ENCODE measurements at places on chromosomes 12 and 14.

GRCh38 chr14:30349520-30349919, 209.4 kb upstream of the G2E3 start:
- DNase-seq, result no peak

GRCh38 chr12:88471331-88472045, 108.8 kb downstream of the KITLG start:
- no peak for DNase-seq

DNA sequence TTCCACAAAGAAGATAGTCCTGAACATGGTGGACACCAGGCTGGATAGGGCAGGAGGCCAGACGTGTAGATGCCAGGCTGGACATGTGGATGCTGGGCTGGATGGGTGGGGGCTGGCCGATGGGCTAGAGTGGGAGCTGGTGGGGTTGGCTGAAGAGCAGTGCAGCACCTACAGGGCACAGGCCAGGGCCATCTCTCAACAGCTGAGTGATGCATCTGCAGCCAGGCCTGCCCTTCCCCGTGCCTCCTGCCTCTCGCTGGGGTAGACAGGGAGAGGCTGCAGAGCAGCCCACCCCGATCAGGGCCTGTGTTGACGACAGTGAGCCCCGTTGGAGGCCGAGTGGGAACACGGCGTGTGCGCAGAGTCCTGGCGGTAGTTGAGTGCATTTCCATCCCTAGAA, 39.3 kb downstream of the EP400 start:
- DNase-seq, result no peak

- DNase-seq, result no peak
Observed at GRCh38 chr12:124251186-124251585, 43.7 kb upstream of the RFLNA start.

GRCh38 chr12:43988838-43989560, 153.1 kb downstream of the TMEM117 start:
- DNase-seq, result no peak

DNA sequence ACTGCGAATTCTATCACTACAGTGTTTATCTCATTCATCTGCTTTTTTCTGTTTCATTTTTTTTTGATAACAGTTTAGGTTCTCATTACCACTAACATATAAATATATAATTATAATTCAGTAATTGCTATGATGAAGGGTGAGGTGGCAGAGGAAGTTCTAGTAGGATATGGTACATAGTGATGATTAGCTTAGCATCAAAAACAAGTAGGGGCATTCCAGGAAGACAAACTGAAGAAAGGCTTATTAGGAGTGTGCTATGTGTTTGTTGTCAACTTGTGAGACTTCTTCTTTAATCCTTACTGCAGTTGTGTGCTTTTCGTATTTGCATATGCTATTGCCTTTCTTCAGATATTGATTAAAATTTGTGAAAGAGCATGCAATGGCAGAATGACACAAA, 20.6 kb downstream of the FUT8 start:
- no peak for DNase-seq

DNA sequence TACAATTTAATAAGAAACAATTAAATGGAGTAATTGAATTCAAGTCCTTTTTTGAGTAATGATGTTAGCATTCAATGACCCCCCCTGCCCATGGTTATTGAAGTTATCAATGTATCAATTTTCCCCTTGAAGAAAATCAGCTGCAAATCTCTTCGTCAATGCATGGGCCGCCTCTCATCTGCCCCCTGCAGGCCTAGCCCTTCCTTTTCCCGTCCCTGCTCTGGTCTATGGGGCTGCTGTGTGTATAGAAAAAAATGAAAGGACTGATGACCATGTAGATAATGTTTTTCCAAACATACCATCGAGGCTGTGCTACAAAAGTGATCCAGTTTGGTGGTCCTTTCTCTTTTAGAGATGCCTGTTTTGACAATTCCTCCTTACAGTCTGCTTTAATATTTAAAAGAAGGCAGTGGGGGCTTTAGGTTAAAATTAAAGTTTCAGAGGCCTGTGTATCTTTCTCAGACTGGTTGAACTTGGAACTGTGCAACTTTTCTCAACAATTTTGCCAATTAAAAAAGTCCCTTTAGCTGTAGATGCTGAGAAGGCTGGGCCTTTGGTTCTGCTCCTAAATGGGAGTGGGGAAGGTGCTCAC, 98.4 kb downstream of the APAF1 start:
- no peak for DNase-seq

- DNase-seq, result no peak
Observed at GRCh38 chr12:99752740-99753139, 105.2 kb downstream of the GARIN6 start.

DNA sequence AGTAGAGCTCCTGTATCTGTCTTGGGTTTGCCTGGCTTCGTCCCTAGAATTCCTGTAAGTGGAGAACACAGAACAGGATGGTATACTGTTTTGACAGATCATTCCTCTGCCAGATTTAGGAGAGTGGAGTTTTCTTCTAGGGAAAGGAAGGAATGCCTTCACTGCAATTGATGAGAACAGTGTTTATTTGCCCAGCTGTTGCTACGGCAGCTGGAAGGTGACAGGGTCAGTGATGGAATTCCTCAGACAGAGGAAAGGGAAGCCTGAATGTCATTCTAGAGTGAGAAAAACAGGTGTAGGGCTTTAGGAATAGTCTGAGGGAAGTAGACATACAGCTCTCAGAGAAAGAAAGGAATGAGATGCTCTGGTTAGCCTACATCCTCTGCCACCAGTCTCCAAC, 11.7 kb downstream of the CSRNP2 start:
- DNase-seq, result no peak

- DNase-seq, result no peak
Observed at GRCh38 chr12:27148791-27149190, 66.4 kb upstream of the C12orf71 start.

DNA sequence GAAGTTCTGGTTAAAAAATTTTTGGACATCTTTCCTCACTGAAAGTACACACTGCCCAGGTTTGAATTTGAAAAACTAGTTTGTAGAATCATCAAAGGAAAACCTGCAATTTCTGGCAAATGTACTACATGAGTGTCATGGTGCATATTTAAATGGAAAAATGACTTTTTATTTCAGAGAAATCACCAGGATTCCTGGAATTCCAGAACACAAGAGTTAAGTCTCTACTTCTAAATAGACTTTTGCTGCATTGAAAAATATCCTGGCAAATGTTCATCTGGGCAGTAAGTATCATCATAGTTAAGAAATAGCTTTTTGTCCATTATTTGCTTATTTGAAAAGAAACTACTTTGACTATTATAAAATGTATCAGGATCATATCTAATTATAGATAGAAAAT, 275.1 kb downstream of the PRKD1 start:
- DNase-seq, result no peak
